ENCODE measurements at places on chromosomes 6 and 20.

GRCh38 chr20:38131588-38132121 lies 33.4 kb downstream of the TGM2 start:
- no peak for DNase-seq

- no peak for DNase-seq
These were observed 149.4 kb downstream of the CD24 start for GRCh38 chr6:106825156-106825555.

GRCh38 chr20:61437280-61438206 lies 185.5 kb downstream of the CDH4 start:
- no peak for DNase-seq

DNA sequence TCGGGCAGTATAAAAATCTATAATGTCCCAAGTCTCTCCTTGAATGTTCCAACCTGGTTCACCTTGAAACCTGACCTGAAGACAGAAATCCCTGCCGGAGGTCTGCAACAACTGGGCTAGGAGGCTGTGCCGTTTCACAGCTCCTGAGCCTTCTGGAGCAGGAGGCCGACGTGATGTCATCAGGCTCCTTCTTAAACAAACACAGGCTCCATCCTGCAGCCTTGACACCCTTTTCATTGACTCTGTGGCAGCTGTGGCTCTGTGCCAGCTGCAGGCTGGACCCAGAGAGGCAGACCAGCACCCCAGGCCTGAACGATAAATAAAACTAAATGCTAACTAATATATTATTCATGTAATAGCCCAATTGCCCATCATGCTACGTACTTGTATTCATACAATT lies 483.9 kb downstream of the CD83 start:
- DNase-seq = no peak

- no peak for DNase-seq
These were observed 168.0 kb downstream of the OTOR start for GRCh38 chr20:16916165-16916564.

DNA sequence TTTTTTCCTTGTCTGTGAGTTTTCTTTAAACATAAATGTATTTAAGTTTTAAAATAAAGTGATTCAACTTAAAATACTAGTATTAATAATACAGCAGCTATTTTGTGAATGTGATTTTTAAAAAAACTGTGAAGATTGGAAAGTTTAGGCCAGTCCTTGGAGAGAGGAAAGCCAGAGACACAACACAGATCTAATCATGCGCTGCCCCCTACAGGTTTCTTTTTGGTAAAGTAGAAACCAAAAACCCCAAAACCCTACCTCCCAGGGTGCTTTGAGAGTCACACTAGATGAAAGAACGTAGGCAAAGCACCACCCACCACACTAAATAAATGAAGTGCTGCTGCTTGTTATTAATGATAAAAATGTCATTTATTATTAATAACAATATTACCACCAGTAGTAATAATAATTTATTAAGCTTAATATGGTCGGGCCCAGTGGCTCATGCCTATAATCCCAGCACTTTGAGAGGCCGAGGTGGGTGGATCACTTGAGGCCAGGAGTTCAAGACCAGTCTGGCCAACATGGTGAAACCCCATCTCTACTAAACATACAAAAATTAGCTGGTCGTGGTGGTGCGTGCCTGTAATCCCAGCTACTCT lies 33.7 kb downstream of the SLC9A8 start:
- peak; percentile 27 for DNase-seq

DNA sequence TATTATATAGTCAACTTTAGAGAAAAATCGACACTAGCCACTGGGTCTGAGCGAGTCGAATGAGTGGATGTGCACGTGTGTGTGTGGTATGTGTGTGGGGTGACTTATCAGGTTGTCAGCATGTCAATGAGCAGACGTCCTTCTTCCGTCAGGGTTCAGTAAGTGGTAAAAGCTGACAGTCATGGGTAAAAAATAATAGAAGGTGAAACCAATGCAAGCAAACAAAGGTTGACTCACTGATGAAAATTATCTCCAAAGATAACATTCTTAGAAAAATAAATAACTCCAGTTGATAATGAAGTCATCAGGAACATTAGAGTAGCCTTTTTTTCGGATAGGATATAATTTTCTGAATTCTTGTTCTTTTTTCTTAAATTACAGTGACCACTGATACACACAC lies 243.8 kb upstream of the FOXQ1 start:
- no peak for DNase-seq

- no peak for DNase-seq
These were observed 45.6 kb upstream of the ALDH8A1 start for GRCh38 chr6:134995536-134995935.

- no peak for DNase-seq
These were observed 47.4 kb upstream of the CCDC28A start for GRCh38 chr6:138726066-138726756.

DNA sequence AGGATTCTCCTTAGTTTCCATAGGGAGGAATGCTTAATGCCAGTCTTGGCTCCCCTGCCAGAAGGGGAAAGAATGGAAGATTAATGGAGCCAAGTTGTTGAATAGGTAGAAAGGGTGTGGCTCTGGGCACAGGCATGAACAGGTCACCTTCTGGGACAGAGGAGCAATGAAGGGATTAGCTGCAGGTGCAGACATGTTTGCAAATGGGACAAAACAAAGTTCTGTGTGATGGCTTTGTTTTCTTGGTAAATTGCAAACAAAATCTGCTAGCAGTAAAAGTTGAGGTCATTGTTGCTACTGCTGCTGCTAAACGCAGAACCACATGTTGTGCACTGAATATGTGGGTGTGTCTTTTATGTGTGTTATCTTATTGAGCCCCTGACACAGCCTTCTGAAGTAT lies 93.3 kb downstream of the PERP start:
- no peak for DNase-seq

- no peak for DNase-seq
These were observed 47.1 kb upstream of the SLC22A16 start for GRCh38 chr6:110523451-110524021.

DNA sequence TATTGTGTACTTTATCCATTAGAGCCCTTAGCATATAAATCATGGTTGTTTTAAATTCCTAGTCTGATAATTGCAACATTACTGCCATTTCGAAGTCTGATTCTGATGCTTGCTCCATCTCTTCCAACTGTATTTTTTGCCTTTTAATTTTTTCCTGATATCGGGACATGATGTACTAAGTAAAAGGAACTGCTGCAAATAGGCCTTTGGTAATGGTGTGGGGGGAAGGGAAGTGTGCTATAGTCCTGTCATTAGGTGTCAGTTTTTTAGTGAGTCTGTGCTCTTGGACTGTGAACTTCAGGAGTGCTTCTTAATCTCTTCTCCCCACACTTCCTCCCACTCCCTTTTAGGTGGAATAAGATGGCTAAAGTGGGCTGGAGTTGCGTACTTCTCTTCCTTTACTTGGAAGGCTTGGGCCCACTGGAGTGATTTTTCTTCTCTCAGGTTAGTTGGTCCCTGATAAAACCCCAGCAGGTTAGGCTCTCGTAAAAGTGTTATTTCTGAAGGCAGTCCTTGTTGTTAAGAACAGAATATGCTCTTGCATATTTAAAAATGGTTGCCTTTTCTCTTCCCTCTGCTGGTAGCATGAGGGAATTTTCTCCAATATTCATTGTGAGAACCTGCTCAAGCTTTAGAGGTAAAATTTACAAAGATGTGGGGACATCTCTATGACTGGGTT lies 18.1 kb downstream of the STXBP5 start:
- DNase-seq = no peak

- no peak for DNase-seq
These were observed 132.4 kb downstream of the EYA2 start for GRCh38 chr20:47027042-47027441.

DNA sequence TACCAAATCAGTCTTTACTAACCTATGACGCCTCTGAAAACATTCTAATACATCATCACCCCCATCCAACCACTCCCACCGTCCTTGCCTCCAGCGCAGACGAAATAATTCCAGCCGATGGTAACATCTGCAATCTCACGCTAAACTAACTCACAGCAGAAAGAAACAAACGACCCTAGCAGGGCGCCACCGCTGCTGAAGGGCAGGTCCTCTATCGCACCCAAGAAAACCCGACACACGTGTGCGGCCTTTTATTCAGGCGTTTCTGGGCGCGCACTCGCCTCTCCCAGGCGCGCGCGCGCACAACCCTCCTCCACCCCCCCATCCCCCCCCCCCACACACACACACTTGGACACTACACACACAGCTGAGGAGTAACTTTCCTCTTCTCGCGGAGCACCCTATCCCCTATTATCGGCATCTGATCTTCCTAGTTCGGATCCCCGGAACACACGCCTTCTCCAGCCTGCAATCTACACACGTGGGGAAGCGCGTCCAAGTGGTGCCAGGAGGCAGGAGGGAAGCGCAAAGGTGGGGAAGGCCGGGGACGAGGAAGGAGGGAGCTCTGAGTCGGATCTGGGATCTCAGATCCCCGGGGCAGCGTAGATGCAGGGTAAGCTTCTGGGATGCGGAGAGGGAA lies 1.4 kb downstream of the GFOD1 start:
- peak; percentile 32 for DNase-seq

GRCh38 chr6:124738482-124738881 lies 223.8 kb upstream of the RNF217 start:
- DNase-seq = no peak

DNA sequence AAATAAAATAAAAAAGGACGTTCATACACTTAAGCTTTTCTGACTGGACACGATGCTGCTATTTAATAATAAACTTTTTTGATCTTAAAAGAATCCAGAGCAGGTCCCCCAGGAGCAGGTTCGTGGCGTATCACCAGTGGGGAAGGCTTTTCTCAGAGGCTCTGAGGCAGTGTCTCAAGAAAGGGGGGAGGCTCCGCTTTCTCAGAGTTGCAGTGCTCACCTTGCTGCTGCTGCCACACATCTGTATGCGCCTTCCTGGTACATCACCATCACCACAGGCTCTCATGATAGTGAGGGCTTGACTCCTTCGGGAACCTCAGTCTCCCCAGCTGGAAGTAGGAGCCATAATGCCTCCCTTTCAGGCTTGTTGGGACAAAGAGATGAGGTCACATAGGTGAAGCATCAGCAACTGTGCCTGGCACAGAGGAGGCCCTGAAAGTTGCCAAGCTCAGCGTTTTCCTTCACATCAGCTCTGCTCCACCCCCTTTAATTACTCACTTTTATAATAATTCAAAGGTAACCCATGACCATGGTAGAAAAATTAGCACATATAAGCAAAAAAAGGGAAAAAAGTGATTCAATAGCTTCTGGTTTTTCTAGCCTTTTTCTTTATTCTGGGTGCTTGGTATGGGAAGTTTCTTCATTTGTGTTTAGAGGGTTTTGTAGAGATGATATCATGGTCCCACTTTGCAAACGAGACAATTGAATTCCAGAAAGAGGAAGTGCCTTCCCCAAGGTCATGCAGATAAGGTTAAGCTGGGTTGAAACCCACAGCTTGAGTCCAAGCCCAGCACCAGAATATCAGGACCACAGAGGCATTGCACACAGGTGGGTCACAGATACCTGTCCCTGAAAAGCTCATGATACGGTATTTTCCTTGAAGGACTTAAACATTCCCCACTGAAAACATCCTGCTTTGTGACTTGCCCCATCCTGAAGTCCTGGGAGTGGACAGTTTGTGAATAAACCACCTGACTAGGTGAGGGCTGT lies 24.5 kb downstream of the SRSF3 start:
- no peak for DNase-seq

DNA sequence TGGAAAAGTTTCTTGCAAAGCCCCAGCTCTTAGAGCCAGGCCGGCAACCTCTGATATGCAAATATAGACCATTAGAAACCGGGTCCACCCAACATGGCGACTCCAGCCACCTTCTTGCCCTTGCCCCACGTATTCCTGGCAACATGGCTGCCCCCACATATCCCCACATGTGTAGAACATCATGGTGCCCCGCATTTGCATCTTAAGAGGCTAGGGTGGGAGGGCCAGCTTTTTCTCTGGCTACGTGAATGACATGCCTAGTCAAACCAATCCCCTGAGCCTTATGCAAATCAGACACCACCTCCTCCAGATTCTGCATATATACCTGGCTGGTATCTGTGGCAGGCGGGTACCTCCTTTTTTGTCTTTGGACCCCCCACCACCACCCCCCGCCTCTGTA lies 106.1 kb upstream of the PTPRT start:
- DNase-seq = no peak

DNA sequence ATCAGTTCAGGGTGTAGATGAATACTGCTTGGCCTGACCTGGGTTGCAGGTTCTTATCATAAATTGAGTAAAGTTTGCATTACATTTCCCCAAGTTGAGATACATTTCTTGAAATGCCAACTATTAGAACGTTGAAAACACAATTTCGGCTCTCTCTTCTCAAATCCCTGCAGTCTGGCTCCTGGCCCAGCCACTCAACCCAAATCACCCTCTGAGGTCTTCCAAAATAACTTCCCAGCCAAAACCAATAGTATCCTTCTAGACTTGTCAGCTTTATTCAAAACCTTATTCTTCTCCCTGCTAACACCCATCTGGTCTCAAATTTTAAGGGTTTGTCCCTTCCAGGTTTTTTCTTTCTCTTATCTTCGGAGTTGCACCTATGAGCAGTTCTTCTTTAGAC lies 263.6 kb downstream of the EYA4 start:
- no peak for DNase-seq

Measured in CD4-positive, CD25-positive, alpha-beta regulatory T cell (primary cell).